Thyroid gland (tissue), 4 donors: ENCODE measurements at places on chromosomes 2 and 18. TPM values are rescaled to one million over a fixed set of nuclear protein-coding genes. Genes with fewer than 3 reads are reported as not detected.

DNA sequence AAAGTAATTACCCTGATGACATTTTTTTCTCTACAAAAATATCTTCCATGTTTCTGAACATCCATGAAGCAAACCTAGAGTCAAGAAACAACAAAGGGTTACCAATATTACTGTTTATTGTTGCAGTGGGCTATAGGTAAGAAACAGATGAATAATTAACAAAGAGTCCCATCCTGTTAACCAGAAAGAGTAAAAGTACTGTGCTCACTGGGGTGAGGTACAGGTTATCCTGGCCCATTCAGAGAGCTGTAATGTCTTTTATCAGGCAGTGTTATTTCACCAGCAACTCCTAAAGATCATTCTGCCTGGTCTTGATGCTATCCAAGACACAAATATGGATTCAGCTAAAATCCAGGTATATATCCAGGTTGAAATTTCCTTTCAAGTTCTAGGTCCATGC is 754.9 kb downstream of the SATB2 start:
- DNase-seq, result no peak
- H3K36me3 ChIP-seq, result no peaks in the 10 kb centered on the region
- H3K27ac ChIP-seq, result no peak overlapping the region
- H3K27me3 ChIP-seq, result no peaks in the 10 kb centered on the region

DNA sequence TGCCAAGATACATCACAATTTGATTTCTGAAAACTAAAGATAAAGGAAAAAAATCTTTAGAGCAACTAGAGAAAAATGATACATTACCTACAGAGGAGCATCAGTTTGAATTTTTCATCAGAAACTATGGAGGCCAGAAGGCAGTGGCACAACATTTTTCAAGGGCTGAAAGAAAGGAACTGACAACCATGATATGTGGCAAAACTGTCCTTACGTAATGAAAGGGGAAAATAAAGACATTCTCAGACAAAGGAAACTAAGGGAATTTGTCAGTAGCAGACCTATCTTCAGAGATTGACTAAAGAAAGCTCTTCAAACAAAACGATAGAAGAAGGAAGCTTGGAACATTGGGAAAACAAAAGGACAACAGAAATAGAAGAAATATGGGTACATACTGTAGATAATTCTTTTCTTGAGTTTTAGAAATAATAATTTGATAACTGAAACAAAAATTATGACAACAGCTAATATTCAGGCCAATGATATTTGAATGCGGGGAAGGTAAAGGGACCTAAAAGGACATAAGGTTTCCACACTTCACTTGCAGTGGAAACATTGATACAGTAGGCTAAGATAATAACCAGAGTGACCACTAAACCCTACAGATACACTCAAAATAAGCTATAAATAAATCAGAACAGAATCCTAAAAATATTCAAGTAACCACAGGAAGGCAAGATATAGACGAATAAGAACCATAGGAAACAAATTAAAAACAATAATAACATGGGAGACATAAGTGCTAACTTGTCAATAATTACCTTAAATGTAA is 70.0 kb upstream of the NPAS2 start:
- H3K4me3 ChIP-seq, result no peak overlapping the region
- H3K4me1 ChIP-seq, result no peaks in the 10 kb centered on the region
- H3K36me3 ChIP-seq, result no peaks in the 10 kb centered on the region
- H3K27me3 ChIP-seq, result no peaks in the 10 kb centered on the region
- no peak for DNase-seq
- H3K27ac ChIP-seq, result no peak overlapping the region

DNA sequence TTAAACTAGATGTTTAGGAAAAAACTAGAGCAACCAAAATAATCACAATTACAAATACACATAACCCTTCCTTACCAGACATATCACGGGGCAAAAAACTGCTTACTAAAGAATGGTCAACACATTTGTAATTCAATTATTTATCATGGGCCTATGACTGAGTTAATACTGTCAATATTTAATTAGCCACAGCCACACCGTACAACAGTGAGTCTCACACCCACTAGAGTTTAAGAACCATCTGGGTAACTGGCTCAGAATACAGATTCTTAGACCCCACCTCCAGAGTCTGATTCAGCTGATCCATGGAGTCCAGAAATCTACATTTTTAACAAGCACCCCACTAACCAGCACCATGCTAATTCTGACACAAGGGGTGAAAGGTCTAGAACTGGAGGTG is 14.8 kb downstream of the ATL2 start:
- peaks cover 4% of the 10 kb centered on the region for H3K36me3 ChIP-seq
- peak overlapping the region; percentile 1 for H3K27ac ChIP-seq
- H3K27me3 ChIP-seq, result no peaks in the 10 kb centered on the region
- H3K4me3 ChIP-seq, result no peak overlapping the region
- no peak for DNase-seq

DNA sequence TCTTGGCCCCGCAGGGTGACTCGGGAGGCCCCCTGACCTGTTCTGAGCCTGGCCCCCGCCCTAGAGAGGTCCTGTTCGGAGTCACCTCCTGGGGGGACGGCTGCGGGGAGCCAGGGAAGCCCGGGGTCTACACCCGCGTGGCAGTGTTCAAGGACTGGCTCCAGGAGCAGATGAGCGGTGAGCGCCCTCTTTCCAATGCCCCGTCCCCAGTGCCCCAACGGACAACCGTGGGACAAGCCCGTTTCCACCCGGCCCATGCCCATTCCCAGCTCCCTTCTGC is 2.6 kb upstream of the CHRND start:
- H3K27me3 ChIP-seq, result peaks cover 23% of the 10 kb centered on the region
- H3K27ac ChIP-seq, result no peak overlapping the region
- H3K36me3 ChIP-seq, result no peaks in the 10 kb centered on the region
- DNase-seq, result no peak
- peaks cover 25% of the 10 kb centered on the region for H3K4me1 ChIP-seq
- H3K4me3 ChIP-seq, result no peak overlapping the region

SLC8A1 gene
- total RNA-seq, result 5.1 TPM

DNA sequence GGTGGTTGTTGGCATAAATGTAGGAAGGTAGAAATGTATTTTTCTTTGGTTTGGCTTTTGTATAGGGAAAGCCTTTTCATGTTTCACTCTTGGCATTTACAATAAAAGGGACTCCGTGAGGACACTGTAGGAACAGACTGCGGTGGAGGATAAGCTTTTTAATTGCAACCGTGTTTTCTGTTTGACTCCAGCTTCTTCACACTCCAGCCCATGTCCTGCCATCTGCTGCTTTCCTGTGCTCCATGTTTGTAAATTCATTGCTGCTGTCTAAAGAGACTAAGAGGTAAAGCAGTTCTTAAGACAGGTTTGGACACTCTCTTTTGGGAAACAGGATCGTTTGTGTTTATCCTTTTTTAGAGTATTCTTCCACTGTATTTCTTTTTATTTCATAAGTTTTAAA is 33.3 kb downstream of the WDR75 start:
- peaks cover 42% of the 10 kb centered on the region for H3K36me3 ChIP-seq
- no peak overlapping the region for H3K4me3 ChIP-seq
- H3K27ac ChIP-seq, result no peak overlapping the region
- H3K27me3 ChIP-seq, result no peaks in the 10 kb centered on the region
- no peaks in the 10 kb centered on the region for H3K4me1 ChIP-seq

GRCh38 chr2:58601017-58601416 is 359.9 kb upstream of the FANCL start:
- no peak overlapping the region for H3K4me3 ChIP-seq
- no peaks in the 10 kb centered on the region for H3K4me1 ChIP-seq
- no peak overlapping the region for H3K27ac ChIP-seq
- no peaks in the 10 kb centered on the region for H3K36me3 ChIP-seq

SERPINB13 gene
- total RNA-seq, result not detected

GRCh38 chr2:99836690-99837605 is 305.4 kb downstream of the AFF3 start:
- no peaks in the 10 kb centered on the region for H3K27me3 ChIP-seq
- no peaks in the 10 kb centered on the region for H3K36me3 ChIP-seq
- H3K27ac ChIP-seq, result no peak overlapping the region

GRCh38 chr2:127261804-127262406 is 32.0 kb downstream of the ERCC3 start:
- no peak for DNase-seq
- no peak overlapping the region for H3K4me3 ChIP-seq

DNA sequence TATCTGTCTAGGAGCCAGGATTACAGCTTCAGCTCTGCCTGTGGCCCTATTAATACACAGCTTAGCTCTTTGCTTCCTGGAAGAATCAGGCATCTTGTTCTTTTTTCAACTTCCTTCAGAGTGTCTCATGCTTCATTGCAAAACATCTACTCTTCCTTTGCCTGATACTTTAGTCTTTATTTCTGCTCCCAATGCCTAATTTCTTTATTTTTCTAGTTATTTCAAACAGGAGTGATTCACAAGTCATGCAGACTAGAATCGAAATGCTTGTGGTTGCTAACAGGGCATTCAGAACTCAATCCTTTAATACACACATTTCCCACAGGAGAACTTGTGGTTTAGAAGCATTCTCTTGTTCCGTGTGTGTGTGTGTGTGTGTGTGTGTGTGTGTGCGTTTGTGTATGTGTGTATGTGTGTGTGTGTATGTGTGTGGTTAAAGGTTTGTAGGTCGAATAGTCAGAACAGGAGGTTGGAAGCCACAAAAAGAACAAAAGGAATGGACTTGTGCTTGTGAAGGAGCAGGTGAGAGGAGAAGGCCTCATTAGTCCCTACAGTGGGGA is 28.3 kb upstream of the INSIG2 start:
- no peak for DNase-seq
- no peak overlapping the region for H3K4me3 ChIP-seq
- H3K4me1 ChIP-seq, result no peaks in the 10 kb centered on the region
- no peak overlapping the region for H3K27ac ChIP-seq

- no peaks in the 10 kb centered on the region for H3K27me3 ChIP-seq
- H3K4me3 ChIP-seq, result no peak overlapping the region
- no peak for DNase-seq
- no peaks in the 10 kb centered on the region for H3K4me1 ChIP-seq
These were observed 354.8 kb downstream of the INSIG2 start for GRCh38 chr2:118442996-118443553.

RFX8 gene
- not detected for total RNA-seq

LIMS2 gene
- total RNA-seq, result 14.7 TPM

MC2R gene
- total RNA-seq, result not detected

DNA sequence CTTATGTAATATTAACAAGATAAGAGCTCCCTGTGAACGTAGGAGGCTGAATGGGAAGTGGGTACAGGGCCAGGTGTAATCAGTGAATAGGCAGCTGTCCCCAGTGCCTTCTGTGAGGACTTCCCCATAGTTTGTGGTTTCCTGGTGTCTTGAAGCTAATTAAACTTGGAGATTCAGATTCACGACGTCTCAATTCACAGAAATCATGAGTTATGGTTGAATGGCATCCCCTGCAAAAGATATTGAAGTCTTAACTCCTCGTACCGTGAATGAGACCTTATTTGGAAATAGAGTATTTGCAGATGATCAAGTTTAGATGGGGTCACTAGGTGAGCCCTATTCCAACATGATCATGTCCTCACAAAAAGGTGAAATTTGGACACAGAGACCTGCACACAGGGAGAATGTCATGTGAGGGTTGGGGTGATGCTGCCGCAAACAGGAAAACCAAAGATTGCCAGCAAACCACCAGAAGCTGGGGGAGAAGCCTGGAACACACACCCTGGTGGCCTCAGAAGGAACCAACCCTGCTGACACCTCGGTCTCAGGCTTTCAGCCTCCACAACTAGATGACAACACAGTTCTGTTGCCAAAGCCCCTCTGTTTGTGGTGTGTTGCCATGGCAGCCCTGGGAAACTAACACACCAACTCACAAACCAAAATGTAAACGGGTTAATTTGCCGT is 13.2 kb downstream of the ARL4C start:
- H3K36me3 ChIP-seq, result no peaks in the 10 kb centered on the region
- H3K4me1 ChIP-seq, result no peaks in the 10 kb centered on the region
- no peak overlapping the region for H3K4me3 ChIP-seq

ANKRD29 gene
- total RNA-seq, result 4.6 TPM

- H3K27me3 ChIP-seq, result no peaks in the 10 kb centered on the region
- no peaks in the 10 kb centered on the region for H3K36me3 ChIP-seq
These were observed 59.6 kb upstream of the CREB1 start for GRCh38 chr2:207469943-207470729.

DNA sequence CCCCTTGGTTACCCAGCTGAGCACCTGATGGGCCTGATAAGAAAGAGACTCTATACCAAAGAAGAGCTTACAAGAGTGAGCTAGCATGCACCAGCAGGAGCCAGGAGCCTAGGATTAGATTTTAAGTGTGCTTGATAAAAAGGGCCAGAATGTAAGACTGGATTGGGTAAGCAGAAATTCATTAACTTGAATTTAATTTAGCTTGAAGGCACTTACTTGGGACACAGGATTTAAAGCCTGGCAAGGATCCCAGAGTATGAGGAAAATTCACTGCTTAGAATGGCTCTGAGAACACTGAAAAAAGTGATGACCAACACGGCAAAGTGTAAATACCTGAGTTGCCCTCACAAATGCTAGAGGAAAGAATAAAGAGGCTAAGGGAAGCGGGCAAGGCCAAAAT is 91.3 kb upstream of the RBBP8 start:
- peaks cover under 1% of the 10 kb centered on the region for H3K4me1 ChIP-seq
- no peaks in the 10 kb centered on the region for H3K36me3 ChIP-seq
- H3K27ac ChIP-seq, result no peak overlapping the region
- no peak for DNase-seq
- no peak overlapping the region for H3K4me3 ChIP-seq

DNA sequence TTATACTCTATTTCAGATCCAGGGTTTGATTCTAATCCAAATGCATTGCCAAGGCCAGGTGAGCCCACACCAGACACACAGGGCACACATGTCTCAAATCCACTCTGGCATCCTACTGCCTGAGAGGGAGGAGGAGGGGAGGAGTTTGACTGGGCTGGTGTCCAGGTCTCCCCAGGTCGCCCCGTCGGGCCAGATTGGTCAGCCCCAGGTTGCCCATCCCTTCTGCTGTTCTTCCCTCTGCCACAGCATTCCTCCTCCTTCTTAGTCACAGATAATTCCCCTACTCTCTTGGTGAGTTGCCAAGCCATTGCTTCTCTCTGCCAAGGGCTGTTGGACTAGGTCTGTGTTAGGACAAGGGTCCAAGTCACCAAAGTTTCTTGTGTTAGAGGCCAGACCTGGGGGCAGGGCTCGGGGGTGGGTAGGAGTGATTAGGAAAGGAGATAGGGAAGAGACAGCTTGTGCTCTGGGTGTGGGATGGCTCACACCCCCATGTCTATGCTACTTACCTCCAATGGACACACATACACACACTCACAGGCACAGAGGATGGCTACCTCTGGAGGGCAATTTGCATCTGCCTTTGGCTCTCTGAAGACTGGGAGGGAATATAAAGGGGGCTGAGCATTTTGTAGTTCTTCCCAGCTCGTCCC is 2.5 kb upstream of the EGR4 start:
- no peaks in the 10 kb centered on the region for H3K36me3 ChIP-seq
- H3K27me3 ChIP-seq, result peaks cover 35% of the 10 kb centered on the region
- peaks cover 16% of the 10 kb centered on the region for H3K4me1 ChIP-seq
- H3K4me3 ChIP-seq, result no peak overlapping the region

RGPD4 gene
- total RNA-seq, result not detected
